ENCODE measurements at places on chromosomes 3 and 15.
A peak's percentile ranks its signal among the peaks of the same experiment; 100 is the strongest.

DNA sequence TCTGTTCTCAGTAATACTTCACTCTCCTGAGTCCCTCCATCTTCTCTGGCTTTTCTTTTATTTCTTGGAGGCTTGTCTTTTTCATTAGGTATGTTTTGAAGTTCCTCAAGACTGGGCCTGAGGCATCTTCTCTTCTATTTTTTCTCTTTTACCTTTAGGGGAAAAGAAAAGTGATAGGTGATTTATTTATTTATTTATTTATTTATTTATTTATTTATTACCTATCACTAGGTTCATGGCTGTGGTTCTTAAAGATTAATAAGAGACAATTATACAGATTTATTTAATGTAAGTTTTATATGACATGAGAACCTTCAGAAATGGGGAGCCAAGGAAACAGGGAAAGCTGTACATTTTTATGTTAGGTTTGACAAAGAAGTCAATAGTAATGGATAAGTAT lies 330.3 kb upstream of the RBMS3 start:
- DNase-seq, result no peak

GRCh38 chr3:169479314-169479939 lies 184.1 kb downstream of the MECOM start:
- no peak for DNase-seq

DNA sequence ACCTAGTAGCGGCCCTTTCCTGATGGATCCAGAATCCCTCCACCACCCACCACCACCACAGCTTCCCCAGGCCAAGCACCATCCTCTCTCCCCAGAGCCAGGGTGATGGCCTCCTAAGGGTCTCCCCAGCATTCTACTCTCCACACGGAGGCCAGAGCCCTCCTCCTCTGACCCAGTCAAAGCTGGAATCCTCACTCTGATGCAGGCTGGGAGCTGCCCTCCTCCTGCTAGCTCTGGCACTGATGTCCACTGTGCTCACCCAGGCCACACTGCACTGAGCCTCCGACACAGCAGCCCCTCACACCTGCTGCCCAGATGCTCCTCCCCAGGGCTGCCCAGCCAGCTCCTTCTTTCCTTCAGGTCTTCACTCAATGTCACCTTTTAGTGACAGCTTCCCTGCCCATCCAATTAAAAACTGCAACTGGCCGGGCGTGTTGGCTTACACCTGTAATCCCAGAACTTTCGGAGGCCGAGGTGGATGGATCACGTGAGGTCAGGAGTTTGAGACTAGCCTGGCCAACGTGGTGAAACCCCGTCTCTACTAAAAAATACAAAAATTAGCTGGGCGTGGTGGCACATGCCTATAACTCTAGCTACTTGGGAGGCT lies 21.0 kb downstream of the XXYLT1 start:
- no peak for DNase-seq

GRCh38 chr3:23999012-23999641 lies 54.0 kb downstream of the NR1D2 start:
- DNase-seq, result peak; percentile 62

DNA sequence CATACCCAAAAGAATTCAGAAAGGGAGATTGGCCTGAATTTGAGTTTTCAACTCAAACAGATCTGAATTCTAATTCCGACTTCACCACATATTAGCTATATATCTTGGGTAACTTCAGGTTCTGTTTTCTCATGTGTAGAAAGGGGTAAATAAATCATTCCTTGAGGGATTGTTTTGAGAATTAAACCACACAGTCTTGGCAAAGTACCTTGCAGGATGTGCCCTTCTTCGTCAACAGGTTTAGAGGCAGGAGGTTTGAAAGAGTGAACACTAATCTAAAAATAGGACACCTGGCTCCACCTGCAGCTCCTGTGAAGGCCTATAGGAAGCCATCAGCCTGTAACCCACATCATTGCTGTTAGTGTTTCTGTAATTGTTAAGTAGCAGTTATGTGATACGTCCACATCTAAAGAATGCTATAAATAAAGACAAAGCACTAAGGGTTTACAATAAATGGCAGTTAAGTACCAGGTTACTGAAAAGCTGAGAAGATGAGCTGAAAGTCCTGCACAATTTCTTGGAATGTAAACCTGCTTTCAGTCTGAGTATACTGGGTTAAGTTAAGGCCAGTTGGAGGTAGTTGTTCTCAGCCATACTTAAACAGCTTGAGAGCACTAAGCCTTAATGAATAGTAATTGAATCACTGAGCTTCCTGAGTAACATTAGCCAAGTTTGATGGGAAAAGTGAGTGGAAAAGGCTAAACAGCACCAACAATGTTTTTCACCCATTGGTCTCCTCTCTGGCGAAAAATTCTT lies 6.0 kb downstream of the CCDC80 start:
- DNase-seq, result no peak

GRCh38 chr15:52657338-52657737 lies 21.9 kb downstream of the ATOSA start:
- no peak for DNase-seq

DNA sequence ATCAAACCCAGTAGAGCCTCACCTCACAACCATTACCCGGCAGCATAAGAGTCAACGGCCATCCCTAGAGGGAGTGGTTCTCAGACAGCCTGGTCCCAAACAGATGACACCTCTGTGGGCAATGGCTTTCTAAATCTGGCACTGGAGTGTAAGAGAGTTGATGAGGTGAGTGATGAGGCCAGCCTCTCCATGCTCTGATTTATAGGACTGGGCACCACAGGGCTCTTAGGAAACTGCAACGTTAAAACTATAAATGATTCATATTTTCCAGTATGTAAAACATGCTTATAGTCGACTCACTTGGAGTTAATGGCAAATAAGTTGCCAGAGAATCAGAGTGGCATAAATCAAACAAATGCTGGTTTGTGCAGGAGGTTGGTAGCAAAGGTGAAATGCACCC lies 187.7 kb downstream of the GREM1 start:
- DNase-seq, result no peak

GRCh38 chr15:64245405-64245804 lies 82.6 kb upstream of the PPIB start:
- DNase-seq, result no peak

- no peak for DNase-seq
These were observed 58.5 kb downstream of the TGFBR2 start for GRCh38 chr3:30664884-30665283.

GRCh38 chr3:64747679-64748078 lies 59.9 kb upstream of the ADAMTS9 start:
- DNase-seq, result no peak

GRCh38 chr3:120855665-120856437 lies 52.2 kb upstream of the STXBP5L start:
- no peak for DNase-seq

GRCh38 chr3:159731254-159731653 lies 257.4 kb upstream of the IL12A start:
- DNase-seq, result no peak

DNA sequence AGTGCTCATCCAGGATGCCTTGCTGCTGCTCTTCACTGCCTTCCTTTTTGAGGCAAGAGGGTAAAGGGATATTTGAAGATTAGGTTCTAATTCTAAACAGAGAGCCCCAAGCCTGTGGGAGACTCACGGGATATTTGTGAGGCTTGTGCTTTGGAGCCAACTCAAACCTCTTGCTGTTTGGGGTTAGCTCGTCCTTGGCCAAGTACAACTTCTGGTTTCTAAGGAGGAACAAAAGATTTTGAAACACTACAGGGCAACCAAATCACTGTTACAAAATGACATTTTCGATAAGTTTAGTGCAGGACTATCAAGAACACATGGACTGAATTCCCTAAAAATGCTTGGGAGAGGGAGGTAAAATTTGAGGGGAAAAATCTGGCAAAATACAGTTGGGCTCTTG lies 190.2 kb downstream of the RORA start:
- DNase-seq, result no peak

- no peak for DNase-seq
These were observed 486.8 kb downstream of the MAGI1 start for GRCh38 chr3:65551945-65552344.

- no peak for DNase-seq
These were observed 178.8 kb downstream of the POTEB3 start for GRCh38 chr15:21261396-21261964.

DNA sequence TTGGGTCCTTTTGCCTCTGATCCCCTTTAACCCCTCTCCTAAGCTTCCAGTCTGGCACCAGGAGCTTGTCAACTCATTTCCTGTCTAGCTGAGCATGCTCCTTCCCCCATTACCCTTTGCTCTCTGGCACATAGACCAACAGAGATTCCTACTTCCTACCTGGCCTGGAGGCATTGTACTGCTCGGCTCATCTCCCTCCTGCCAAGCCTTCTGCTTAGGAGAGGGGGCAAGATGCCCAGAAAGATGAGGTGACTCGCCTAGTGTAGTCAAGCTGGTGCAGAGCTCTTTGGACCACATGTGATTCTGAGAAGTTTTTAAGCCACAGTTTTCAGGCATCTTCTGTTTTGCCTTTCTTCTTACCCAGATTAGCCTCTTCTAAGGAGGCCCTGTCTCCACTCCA lies 95.4 kb downstream of the ZNF621 start:
- DNase-seq, result no peak

GRCh38 chr3:133840055-133840737 lies 34.6 kb downstream of the SRPRB start:
- no peak for DNase-seq

DNA sequence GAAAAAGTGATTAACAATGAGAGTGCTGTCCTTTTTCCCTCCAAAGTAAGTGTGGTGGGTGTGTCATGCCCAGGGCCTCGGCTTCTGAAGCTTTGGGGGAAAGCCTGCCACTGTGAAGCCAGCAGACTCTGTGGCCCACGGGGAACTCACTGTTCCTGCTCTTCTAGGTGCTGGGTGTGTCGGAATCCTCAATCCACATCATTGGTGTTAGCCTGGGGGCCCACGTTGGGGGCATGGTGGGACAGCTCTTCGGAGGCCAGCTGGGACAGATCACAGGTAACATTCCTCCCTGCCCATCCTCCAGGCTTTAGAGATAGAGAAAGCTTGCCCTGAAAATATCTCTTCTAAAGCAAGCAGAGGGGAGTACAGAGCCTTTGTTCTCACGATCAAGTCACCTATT lies 11.6 kb downstream of the PLA1A start:
- DNase-seq, result no peak

GRCh38 chr15:74549816-74550215 lies 8.8 kb downstream of the ARID3B start:
- DNase-seq, result no peak

DNA sequence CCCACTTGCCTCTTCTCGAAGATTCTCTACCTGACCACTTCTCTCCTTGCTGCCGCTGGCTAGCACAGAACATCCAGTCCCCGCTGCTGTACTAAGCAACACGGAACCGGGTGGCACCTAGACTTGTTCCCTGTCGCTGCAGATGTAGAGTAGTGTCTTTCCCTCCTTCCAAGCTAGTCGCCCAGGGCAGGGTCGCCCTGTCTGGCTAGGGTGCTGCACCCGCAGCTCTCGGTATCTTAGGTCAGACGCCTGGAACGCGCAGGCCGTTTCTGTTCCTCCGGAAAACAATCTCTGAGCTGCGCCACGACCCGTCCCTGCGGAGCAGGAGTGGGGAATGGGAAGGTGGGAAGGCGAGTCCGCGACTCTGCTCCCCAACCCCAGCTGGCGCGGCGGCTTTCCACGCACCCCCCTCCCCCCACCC lies 758 bp upstream of the SNX33 start:
- no peak for DNase-seq

- no peak for DNase-seq
These were observed 163.0 kb upstream of the TMCO5A start for GRCh38 chr15:37771465-37771864.

DNA sequence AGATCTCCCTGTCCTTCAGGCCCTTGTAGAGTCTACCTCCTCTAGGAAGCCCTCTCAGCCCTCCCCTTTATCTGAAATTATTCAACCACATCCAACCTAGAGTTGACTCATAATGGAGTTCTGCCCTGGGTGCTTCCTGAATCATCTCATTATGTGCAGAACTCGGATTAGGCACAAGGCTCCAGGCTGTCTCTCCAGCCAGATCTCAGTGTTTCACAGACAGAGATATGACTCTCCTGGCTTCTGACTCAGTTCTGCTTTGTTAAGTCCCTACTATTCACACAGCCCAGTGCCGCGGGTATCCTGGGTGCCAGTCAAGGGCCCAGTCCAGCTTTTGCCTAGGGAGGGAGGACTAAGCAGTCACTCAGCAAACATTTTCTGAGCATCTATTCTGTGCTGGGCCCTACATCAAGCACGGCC lies 9.3 kb downstream of the STRA6 start:
- DNase-seq, result no peak

DNA sequence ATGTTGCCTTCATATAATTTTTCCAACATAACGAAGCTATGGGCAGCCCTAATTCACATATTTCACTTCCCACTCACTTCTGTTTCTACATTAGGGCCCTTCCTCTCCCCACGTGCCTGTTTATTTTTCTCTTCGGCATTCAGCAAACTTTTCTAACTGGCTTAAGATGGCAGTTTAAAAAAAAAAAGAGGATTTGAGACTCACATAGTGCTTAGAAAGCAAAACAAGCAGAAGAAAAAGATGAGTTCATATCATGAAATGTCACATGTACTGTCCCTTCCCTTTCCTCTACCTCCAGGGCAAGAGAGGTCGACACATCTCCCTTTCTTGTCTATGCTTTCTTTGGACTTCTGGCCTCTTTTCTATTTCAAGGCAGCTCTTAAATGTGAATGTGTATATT lies 30.6 kb downstream of the SLC49A4 start:
- no peak for DNase-seq

DNA sequence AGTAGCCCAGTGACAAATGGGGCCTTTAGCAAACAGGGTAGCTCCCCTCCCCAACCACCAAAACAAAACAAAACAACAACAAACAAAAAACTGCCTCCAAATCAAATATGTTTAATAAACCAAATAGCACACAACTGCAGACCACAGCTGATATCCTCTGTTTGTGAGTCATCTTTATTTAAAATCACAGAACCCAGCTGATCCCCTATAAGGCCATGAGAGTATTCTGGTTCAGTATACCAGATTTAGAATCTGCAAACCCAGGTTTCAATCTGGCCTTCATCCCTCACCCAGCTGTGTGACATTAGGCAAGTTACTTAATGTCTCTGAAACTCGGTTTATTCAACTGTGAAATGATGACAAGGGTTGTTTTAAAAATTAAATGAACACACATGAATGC lies 124.5 kb downstream of the SUCLG2 start:
- DNase-seq, result no peak

Data from activated CD4-positive, alpha-beta T cell treated with anti-CD3 and anti-CD28 coated beads, Interleukin-2, amount 50 U/mL, for 4 hours (primary cell).